ENCODE measurements at places on chromosomes 1 and 21. TPM values are rescaled to one million over a fixed set of nuclear protein-coding genes. Genes with fewer than 3 reads are reported as not detected.
A peak's percentile ranks its signal among the peaks of the same experiment; 100 is the strongest.

GRCh38 chr1:29327223-29327935, 91.1 kb downstream of the PTPRU start:
- no peaks in the 10 kb centered on the region for H3K4me1 ChIP-seq
- H3K27me3 ChIP-seq: peaks cover 3% of the 10 kb centered on the region
- H3K27ac ChIP-seq: no peak overlapping the region
- H3K36me3 ChIP-seq: peaks cover 25% of the 10 kb centered on the region

- no peaks in the 10 kb centered on the region for H3K4me1 ChIP-seq
- H3K4me3 ChIP-seq: no peak overlapping the region
- no peak overlapping the region for H3K27ac ChIP-seq
- no peaks in the 10 kb centered on the region for H3K27me3 ChIP-seq
These were observed 474.6 kb downstream of the DISC1 start for GRCh38 chr1:232101231-232101630.

DNA sequence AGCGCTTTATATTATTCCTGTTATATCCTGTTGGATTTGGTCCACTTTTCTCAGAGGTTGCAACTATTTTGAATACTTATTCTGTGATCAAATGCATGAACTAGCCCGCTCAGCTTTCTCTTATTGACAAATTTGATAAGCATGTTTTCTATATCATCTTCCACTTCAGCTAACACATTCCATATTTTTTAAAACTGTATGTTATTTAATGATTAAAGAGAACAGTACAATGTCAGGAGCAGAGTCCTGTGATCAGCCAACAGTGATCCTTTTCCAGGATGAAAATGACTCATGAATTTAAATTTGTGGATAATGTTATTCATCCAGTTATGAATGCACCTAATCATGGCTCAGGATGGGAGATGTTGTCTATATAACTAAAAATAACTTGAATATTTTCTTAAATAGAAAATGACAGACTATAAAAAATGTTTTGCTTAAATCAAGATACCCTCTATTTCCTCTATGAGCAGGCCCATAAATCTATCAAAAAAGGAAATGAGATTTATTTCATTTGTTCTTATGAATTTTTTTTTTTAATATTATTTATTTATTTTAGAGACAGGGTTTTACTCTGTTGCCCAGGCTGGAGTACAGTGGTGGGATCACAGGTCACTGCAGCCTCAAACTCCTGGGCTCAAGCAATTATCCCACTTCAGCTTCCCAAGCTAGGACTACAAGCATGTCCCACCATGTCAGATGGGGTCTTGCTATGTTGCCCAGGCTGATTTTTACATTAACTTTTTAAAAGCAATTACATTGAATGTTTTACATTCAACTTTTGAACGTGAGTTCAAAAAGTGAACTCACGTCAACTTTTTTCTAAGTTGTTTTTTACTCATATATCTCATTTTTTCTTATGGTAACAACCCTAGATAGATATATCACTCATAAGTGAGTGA, 12.5 kb downstream of the BPNT1 start:
- no peaks in the 10 kb centered on the region for H3K4me1 ChIP-seq
- H3K27ac ChIP-seq: no peak overlapping the region
- H3K4me3 ChIP-seq: no peak overlapping the region
- no peak for DNase-seq

- no peak overlapping the region for H3K4me3 ChIP-seq
- peaks cover 97% of the 10 kb centered on the region for H3K36me3 ChIP-seq
- H3K4me1 ChIP-seq: peaks cover 11% of the 10 kb centered on the region
- DNase-seq: no peak
- no peak overlapping the region for H3K27ac ChIP-seq
- no peaks in the 10 kb centered on the region for H3K27me3 ChIP-seq
These were observed 34.7 kb downstream of the EPRS1 start for GRCh38 chr1:220011620-220012019.

GRCh38 chr1:4224684-4225467, 324.8 kb upstream of the C1orf174 start:
- H3K4me1 ChIP-seq: no peaks in the 10 kb centered on the region
- no peak overlapping the region for H3K4me3 ChIP-seq
- no peak overlapping the region for H3K27ac ChIP-seq
- no peak for DNase-seq
- H3K36me3 ChIP-seq: no peaks in the 10 kb centered on the region

GRCh38 chr21:44952116-44952928, 12.5 kb downstream of the SLX9 start:
- DNase-seq: no peak
- H3K27ac ChIP-seq: no peak overlapping the region
- no peaks in the 10 kb centered on the region for H3K27me3 ChIP-seq
- peaks cover 3% of the 10 kb centered on the region for H3K4me1 ChIP-seq
- H3K4me3 ChIP-seq: no peak overlapping the region

GRCh38 chr1:202154766-202155477, 5.5 kb downstream of the PTPN7 start:
- H3K27ac ChIP-seq: no peak overlapping the region
- peak; percentile 87 for DNase-seq
- no peaks in the 10 kb centered on the region for H3K27me3 ChIP-seq

- peaks cover 34% of the 10 kb centered on the region for H3K4me1 ChIP-seq
- peak within 1 kb of the TSS; percentile 55 for H3K4me3 ChIP-seq
- no peak within 1 kb of the TSS for H3K27ac ChIP-seq
- peak; percentile 90 for DNase-seq
- H3K27me3 ChIP-seq: no peaks in the 10 kb centered on the region
These were observed at the start of gene FNDC5 for GRCh38 chr1:32870615-32871363. TSS of gene FNDC5 (minus strand) at chr1:32870912.

The AQP10 gene
- total RNA-seq: not detected

The CRYAA gene
- total RNA-seq: not detected

The SLFNL1 gene
- total RNA-seq: 0.73 TPM

The IL10 gene
- not detected for total RNA-seq

The TRAF5 gene
- total RNA-seq: 50.7 TPM
